ENCODE measurements at places on chromosomes 2 and 18.

DNA sequence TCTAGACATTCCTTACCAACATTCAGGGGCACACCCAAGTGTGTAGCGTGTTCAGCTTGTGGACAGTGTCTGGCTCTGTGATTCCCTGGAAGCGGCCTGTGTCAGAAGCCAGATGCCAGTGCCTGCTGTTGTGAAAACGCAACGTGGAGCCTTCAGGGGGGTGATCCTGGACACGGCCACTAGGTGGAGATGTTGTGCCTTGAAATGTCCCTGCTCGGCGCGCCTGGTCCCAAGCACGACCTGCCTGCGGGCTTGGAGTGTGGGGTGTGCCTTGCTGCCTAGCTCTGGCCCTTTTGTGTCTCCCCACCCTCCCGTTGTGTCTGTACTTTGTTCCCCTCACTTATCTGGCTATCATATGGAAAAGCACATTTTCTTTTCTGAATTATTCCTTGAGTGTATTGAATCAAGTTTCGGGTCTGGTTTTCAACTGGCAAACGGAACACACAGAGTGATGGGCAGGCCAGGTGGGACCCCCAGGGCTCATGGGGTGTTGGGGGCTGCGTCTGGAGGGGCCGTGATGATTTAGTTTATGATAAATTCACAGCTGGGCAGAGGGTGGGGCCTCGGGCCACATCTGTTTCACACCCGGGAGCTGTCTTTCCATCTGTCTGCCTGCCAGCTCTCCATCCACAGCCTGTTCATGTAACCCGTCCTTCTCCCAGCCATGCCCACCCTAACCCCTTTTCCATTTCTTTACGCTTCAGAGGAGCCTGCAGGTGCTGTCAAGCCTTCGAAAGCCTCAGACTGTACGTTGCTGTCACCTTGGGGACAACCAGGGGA lies 95.5 kb downstream of the DYSF start:
- peak; percentile 68 for DNase-seq

GRCh38 chr2:212005085-212005671 lies 533.4 kb downstream of the ERBB4 start:
- DNase-seq = peak; percentile 27

DNA sequence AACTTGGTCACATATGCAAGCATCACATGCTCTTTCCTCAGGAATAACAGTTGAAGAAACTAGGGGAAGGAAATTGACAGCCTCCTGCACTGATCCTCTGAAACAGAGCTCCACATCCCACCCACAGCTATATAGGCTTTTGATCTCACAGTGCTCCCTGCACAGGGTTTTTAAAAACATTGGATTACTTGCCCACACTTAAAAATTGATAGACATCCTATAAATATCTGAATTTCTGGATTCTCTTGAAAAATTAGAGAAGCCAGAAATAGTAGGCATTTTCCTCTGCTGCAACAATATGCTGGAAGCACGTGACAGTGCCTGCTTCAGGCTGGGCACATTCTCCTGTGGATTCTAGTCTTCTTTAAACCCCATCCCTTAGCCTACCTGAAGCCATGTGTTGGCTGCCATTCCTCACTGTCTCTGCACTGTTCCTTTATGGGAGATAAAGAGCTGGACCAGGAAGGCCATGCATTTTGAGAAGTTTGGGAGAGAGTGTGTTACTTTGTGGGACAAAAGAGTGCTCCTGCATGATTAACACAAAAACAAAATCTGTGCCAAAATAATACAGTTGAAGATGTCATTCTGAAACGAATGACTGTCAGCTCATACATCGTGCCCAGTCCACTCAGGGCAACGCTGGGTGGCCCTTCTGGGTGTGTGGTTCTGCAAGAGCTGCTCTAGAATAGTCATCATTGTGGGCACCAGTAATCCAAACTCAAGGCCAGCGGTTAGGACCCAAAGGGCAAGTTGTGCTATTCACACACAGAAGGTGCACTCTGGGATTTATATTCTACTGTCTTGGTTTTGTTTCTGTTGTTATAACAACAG lies 59.8 kb downstream of the GYPC start:
- no peak for DNase-seq

DNA sequence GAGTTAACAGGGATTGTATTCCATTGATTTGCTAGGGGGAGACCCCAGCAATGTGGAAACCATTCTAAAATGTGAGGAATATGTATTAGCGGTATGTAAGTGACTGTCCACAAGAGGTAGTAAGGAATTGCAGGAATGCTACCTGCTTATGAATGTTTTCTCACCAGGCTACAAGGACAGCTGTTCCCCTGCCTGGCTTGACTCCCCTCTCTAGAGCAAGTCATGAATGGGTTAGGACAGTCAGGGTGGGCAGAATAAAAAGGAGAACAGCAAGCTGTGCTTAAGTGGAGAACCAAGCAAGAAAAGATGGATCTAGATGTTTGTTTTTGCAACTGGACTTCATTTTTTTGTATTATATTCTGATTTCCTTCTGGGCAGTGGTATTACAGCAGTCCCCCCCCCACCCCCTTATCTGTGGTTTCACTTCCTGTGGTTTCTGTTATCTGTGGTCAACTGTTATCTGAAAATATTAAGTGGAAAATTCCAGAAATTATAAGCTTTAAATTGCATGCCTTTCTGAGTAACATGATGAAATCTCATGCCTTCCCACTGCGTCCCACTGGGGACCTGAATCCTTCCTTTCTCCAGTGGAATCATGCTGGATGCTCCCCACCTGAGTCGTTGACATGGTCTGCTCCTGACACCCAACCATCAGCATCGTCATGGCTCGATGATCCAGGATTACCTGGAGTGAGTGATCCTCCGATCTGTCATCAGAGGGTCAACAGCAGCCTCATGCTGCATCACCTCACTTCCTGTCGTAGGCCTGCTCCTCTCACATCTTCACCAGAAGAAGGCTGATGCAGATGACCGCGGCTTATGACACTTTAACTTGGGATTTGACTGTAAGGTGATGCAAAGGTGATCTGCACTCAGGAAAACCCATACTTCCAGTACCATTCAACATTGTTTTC lies 52.2 kb downstream of the VAPA start:
- DNase-seq = no peak

All from activated CD4-positive, alpha-beta T cell treated with anti-CD3 and anti-CD28 coated beads, Interleukin-10, Interleukin-2, amounts not matched to agents 100 ng/mL and 50 ng/mL, durations not matched to agents 16 hours and 8 hours (primary cell).